ENCODE measurements at places on chromosomes 12 and 14.

DNA sequence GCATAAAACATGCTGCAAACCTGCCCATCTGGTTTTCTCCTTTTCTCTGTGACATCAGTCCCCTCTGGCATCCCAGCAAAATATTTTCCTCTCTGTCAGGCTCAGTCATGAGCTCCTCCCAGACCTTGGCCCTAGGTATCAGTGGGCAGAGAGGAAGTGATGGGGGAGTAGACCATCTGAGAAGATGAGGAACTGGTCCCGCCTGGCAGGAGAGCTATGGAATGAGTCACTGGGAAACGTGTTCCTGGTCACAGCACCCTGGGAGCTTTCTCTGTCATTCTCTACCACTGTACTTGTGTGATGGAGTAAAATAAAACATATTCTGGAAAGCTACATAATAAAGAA, 5.0 kb upstream of the SRSF9 start:
- no peak for DNase-seq

DNA sequence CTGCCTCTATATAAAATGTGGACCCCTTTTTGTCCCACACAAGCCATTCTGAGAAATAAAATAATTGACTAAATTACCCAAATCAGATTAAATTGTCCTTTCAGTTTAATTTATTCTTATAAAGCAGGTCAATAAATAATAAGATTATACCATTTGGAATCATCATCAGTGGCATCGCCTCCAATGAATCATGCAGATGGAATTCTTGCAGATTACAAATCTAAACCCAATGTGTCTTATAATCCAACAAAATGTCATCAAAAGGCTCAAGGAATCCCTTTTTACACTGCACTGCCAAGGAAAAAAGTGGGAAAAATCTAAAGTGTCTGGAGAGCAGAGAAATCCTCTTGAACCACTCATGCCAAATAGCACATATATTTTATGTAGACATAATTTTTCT, 138.2 kb upstream of the TSPAN8 start:
- DNase-seq = no peak

DNA sequence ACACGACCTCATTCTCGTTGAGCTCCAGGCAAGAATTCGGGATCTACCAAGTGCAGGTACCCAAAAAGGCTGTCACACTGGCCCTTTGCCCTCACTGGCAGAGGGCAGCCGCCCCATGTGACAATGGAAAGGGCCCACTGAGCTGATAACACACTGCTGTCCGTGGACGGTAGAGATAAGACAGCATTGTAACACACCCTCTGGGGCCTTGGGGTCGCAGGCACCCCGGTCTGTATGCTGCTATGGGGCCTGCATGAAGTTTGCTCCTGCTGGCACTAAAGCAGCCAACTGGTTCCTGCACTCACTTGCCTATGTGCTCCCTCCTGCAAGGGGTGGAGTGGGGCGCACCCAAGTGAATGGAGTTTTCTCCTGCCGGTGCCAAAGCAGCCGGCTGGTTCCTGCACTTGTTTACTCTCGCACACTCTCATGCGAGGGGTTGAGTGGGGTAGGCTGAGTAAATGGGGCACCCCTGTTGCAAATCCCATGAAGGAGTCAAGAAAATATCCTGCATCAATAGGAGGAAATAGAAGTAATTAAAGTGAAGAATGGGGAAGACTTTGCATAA, 477.9 kb downstream of the ATP23 start:
- no peak for DNase-seq

DNA sequence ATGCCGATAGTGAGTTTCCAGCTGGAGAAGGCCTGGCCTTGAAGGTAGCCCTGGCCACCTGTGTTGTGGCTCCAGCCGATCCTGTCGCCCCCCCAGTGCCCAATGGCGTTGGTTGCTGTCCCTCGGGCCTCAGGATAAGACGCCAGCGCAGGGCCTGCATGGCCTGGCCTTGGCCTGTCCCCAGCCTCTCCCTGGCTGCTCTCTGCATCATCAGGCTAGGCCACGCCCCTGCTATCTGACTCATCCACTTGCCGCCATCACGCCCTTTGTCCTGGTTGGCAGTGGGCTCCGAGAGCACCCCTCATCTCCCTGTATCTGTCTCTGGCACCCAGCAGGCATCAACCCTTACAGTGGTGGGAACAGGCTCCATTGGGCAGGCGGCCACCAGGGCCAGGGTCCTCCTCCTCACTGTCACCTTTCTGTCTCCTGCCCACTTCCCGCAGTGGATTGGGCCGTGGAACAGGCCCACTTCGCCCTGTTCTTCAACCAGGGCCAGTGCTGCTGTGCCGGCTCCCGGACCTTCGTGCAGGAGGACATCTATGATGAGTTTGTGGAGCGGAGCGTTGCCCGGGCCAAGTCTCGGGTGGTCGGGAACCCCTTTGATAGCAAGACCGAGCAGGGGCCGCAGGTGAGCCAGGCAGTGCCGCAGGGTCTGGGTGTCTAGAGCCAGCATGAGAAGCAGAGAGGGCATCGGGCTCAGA, 25.6 kb downstream of the ALDH2 start:
- no peak for DNase-seq

- DNase-seq = no peak
These were observed 136.9 kb downstream of the STXBP6 start for GRCh38 chr14:24913021-24913420.

GRCh38 chr12:46514886-46515285, 142.3 kb upstream of the SLC38A2 start:
- DNase-seq = no peak

DNA sequence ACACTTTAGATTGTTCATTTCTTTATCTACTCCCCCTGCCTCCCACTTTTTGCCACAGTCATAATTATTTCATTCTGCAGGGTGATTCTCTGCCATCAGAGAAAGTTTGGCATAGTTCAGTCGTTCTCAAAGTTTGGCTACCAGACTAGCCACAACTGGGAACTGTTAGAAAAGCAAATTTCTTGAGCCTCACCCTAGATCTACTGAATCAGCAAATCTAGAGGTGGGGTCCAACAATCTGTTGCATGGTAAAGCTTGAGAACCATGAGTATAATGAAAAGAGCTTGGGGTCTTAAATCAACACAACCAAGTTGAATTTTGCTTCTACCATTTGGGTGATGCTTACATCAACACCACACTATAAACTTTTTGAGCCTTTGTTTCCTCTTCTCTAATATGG, 172.7 kb downstream of the NRXN3 start:
- DNase-seq = no peak

DNA sequence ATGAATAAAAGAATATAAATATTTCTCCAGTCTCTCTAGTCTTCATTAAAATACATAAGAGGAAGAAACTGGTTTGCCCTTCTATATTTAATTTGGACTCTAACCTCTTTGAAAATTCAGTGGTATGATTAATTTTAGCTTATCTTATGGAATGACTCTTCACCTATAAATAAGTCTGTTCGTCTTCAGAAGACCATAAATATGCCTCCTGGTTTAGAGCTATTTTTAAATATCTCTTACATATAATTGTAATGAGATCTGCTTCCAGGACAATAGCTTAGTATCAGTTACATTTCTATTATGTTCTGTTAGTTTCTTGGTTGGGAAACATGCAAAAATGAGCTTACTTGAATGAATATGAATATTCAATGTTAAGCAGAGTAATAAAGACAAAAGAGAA, 257.5 kb upstream of the HMGA2 start:
- DNase-seq = no peak

DNA sequence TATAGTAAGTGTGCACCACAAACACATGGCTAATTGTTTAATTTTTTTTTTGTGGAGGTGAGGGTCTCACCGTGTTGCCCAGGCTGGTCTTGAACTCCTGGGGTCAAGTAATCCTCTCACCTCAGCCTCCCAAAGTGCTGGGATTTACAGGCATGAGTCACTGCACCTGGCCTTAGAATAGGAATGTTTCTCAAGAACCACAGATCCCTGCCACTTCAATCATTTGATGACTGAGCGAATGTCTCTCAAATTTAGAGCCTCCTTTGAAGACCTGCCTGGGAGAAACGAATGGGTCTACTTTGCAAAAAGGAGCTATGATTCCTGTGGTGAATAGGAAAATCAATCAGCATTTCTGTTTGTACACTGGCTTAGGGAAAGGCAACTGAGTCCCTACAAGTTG, 33.5 kb upstream of the CHST11 start:
- no peak for DNase-seq

DNA sequence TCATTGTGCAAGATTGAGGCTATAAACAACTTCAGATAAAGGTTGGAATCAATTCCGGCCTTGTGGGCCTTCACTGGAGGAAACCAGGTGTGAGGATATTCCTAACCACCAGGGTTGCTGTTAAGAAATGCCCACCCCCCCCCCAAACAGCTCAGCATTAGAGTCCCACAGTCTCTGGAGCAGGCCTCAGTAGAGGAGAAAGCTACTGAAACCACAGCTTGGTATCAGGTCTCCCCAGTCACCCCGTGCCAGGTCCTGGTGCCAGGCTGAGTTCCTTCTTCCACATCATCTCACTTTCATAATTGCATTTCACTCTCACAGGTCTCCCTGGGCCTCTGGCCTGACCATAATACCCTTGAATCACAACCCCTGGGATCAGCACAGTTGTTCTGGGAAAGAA, 12.5 kb downstream of the GALNT6 start:
- DNase-seq = no peak

- DNase-seq = no peak
These were observed 8.2 kb upstream of the MRPL42 start for GRCh38 chr12:93459097-93459496.

- no peak for DNase-seq
These were observed 2.3 kb downstream of the ST8SIA1 start for GRCh38 chr12:22332202-22332601.

GRCh38 chr14:71089971-71090370, 182.7 kb downstream of the PCNX1 start:
- no peak for DNase-seq

DNA sequence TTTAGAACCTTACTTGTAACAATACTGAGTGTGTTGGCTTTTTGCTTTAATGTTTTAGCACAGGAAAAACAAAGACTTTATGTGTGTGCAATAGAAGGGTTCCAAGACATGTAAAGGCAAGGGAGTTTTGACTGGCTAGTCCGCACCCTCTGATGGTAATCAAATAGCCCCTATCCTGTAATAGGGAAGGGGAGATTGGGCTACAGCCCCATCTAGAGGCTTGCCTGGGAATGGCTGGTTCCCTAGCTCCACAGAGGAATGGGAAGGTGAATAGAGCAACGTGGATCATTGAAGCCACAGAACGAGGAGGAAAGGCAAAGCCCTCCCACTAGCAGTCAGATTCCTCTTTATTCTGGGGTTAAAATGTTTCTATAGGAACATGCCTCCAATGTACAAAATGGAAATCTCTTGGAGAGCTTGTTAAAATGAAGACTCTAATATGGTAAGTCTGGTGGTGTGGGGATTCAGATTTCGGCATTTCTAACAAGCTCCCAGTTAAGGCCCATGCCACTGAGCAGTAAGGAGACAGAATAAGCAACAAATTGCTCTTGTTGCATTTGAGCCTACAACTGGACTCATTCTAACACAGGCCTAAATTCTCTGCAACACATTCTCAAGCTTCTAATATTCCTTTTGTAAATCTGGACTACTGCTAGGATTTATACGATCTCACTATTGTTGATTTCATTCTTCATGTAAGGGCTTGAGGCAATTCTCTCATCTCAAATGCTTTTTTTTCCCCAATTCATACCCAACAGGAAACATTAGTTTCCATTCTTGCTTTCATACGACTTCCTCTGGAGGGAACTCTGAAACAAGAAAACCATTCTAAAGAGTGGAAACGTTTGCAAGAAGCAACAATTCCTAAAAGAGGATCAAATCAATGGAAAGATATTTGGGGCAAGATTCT, 57.1 kb downstream of the NIN start:
- DNase-seq = no peak

DNA sequence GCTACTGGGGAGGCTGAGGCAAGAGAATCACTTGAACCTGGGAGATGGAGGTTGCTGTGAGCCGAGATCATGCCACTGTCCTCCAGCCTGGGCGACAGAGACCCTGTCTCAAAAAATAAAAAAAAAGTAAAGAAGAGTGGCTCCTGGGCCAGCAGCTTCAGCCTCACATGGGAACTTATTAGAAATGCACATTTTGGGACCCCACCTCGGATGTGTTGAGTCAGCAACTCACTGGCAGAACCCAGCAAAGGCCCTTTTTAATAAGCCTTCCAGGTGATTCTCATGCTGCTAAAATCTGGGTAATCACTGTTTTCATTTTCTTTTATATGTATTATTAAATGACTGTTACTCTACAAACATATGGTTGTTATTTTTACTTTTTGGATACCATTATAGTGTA, 41.6 kb downstream of the TBK1 start:
- no peak for DNase-seq

GRCh38 chr12:2346416-2346815, 293.6 kb downstream of the CACNA1C start:
- DNase-seq = no peak

GRCh38 chr14:64779472-64779871, 75.2 kb downstream of the PLEKHG3 start:
- DNase-seq = no peak

DNA sequence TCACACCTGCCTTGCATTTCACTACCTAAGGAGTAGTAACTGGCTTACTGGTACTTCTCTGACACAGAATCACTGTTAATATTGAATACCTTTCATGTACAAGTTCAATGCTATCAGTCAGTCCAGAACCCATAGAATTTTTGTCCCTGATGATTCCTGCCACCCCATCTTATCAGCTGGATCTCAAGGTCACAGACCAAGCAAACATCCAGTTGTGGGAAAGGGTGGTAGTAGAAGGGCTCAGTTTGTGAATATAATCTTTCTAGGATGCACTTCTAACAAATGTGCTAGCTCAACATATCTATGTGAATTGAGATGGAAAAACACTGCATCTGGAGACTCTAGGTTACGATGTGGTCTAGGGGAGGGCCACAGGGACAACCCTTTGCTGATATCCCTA, 14.1 kb downstream of the PPP1CC start:
- no peak for DNase-seq

DNA sequence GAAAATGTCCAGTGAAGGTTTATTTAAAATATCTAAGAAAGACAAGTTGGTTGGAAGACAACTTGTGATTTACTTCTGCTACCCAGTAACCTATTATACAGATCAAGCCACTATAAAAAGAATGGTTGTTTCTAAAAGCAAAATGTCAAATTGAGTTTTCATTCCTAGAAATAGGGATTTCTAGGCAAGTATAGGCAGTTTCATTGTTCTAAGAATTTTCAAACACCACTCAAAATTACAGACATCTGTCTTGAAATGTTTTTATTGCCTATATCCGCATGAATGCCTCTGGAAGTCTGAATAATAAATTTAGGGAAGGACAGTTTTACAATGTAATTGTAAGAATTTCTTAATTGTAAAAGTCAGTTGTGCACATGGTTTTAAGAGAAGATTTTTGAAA, 8.6 kb downstream of the YEATS4 start:
- no peak for DNase-seq

- DNase-seq = no peak
These were observed 68.2 kb upstream of the IGF1 start for GRCh38 chr12:102548543-102548942.

- DNase-seq = no peak
These were observed 8.3 kb downstream of the RESF1 start for GRCh38 chr12:31967539-31967938.

GRCh38 chr12:7352661-7353060, 48.8 kb downstream of the ACSM4 start:
- no peak for DNase-seq

GRCh38 chr12:124379938-124380754, 85.3 kb downstream of the RFLNA start:
- no peak for DNase-seq

All from activated CD4-positive, alpha-beta T cell treated with anti-CD3 and anti-CD28 coated beads, Interleukin-2, amount 50 U/mL, for 24 hours (primary cell).